Stimulated activated CD8-positive, alpha-beta memory T cell treated with anti-CD3 and anti-CD28 coated beads, Interleukin-4, amount 100 ng/mL, for 4 hours (primary cell): ENCODE measurements at places on chromosomes 1 and 21.

- no peak for DNase-seq
Observed at GRCh38 chr1:84298684-84299535, 2.6 kb upstream of the SAMD13 start.

DNA sequence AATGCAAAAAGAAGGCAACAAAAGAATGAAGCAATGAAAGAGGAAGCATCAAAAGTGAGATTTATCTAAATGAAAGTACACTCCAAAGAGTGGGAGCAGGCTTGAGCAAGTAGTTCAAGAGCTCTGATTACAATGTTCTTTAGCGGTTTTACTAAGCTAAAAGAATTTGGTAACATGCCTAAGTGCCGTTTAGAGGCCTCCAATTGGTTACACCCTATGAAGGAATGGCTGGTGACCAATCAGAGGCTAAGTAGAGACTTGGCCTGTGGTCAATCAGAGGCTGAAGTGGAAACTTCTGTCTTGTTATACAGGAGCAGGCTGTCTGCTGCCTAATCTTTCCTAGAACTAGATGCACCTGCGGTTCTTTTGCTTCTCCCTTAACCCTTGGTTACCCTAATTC is 59.1 kb downstream of the PTGFR start:
- no peak for DNase-seq

DNA sequence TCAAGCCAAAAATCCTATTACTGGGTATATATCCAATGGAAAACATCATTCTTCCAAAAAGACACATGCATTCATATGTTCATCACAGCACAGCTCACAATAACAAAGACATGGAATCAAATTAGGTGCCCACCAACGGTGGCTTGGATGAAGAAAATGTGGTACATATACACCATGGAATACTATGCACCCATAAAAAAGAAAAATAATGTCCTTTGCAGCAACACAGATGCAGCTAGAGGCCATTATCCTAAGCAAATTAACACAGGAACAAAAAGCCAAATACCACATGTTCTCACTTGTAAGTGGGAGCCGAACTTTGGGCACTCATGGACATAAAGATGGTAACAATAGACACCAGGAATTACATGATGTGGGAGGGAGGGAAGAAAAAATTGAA is 113.6 kb downstream of the MRPL39 start:
- no peak for DNase-seq

DNA sequence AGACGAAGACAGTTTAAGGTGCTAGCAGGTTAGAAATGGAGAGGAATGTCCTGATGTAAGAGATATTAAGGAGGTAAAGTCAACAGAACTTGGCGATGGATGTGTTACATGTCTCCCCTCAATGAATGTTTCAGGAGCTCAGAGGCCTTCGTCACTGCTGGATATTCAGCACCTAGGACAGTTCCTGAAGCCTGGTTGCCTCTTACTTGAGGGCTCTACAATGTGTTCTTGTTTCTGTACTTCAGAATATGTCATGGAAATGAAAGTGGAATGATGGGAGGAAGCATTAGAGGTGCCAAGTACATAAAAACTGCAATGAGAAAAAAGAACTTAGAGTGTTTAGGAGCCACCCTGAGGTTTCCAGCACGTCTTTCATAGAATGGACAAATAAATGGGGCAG is 17.7 kb downstream of the TNR start:
- DNase-seq = no peak

DNA sequence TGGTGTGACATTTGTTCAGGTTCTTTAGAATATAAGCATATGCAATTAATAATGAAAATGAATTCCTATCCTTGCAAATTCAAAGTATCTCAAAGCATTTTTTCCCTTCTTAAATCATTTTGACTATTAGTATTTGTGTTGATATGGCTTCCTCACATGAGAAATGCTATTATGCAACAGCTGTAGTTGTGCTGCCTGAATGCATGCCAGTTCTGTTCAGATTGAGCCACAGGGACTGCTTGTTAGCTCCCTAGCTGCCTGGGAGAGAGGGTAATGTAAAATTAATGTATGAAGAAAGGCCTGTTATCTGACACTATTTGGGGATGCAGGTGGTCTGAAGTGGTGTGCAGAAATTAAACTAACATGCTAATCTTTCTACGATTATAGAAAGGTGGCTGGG is 45.5 kb downstream of the CACHD1 start:
- DNase-seq = no peak

DNA sequence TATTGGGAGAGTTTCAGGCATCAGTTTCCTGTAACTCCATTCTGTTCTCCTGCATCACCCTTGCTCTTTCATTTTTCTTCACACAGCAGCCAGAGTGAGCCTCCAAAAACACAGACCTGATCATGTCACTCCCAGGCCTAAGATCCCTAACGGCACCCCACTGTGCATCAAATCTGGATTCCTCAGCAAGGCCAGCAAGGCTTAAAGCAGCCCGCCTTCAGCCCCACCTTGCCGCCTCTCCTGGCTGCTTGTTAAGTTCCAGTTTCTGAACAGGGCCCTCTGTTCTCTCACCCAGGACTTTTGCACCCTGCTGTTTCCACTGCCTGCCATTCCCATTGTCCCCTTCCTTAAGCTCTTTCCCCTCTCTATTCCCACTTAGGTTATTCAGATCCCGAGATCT is 29.3 kb downstream of the C1orf116 start:
- DNase-seq = no peak

GRCh38 chr1:82485591-82486369 is 685.0 kb downstream of the ADGRL2 start:
- no peak for DNase-seq

GRCh38 chr1:116775116-116775752 is 21.0 kb downstream of the CD2 start:
- no peak for DNase-seq

DNA sequence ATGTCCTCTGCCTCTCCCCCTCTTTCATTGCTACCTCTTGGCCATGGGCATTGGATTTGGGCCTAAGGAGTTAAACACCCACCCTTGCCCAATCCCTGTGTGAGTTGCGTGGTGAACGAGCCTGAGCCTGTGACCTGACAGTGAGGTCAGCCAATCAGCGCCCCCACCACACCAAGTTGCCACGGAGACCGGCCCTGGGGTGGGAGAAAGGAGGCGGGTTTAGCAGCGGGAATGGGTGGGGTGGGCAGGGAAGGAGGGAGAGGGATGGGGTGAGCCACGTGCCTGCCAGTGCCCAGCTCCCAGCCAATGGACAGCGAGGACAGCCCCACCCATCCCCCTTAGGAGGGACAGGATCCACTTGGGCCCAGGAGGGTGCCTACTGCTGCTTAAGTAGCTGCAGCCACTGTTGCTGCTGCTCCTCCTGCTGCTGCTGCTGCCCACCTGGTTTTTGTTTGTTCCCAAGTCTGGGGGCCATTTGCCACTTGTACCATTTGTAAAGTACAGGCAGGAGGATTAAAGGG is 9.5 kb downstream of the ZBTB7B start:
- DNase-seq = no peak

DNA sequence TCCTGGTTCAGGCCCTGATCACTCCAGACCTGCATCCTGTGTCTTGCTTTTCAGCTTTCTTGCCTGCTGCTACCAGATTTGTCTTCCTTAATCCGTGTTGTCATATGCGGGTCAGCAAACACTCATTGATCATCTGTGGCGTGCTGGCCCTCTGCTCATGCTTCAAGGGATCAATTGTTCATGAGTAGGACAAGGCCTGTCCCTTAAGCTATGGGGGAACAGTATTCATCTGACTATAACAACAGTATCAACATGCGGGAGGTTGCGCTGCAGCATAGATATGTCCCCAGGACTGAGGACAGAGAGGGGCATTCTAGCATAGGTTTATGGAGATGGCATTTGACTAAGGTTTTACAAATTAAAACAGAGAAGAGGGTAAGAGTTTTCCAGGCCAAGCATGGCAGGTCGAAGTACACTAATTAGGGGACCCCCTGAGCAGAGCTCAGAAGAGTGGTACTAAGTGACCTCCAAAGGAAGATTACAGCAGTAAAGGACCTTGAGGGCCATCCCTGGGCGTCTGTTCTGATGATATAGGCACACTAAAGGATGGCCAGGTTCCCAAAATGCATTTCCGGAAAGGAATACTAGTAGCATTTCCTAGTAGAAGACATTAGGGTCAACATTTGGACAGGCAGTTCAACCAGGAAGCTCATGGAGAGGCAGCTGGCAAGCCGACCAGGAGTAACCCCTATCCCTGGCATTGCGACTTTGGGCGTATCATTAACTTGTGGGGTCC is 811 bp upstream of the ZNF672 start:
- no peak for DNase-seq

- no peak for DNase-seq
Observed at GRCh38 chr1:184524248-184524647, 137.4 kb downstream of the C1orf21 start.

DNA sequence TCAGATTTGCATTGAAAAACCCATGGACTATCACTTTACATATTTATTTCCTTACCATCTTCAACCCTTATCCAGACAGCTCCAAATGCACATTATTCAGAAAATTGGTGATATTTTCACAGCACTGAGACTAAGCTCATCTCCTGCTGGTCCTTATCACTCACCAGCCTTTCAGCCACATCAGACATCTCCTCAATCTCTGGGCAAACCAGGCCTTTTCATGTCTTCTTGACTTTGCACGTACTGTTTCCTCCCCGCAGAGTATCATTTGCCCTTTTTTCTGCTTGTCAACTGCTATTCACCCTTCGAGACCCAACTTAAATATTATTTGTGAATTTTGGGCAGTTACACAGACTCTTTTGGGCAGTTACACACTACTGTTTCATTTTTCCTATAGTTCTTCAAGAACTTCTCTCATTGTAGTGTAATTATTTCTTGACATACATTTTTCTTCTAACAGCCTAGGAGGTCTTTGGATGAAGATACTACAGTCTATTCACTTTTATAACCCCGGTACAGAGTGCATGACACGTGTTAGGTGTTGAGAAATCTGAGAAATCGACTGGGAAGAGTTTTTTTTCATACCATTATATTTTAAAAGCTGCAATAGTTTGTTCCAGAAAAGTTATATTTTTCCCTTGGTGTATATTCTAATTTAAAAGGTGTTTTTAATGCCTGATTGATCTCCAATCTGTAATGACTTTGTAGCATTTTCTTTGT is 98.0 kb downstream of the FGGY start:
- DNase-seq = no peak

GRCh38 chr1:167782946-167783345 is 61.2 kb downstream of the MPZL1 start:
- no peak for DNase-seq

DNA sequence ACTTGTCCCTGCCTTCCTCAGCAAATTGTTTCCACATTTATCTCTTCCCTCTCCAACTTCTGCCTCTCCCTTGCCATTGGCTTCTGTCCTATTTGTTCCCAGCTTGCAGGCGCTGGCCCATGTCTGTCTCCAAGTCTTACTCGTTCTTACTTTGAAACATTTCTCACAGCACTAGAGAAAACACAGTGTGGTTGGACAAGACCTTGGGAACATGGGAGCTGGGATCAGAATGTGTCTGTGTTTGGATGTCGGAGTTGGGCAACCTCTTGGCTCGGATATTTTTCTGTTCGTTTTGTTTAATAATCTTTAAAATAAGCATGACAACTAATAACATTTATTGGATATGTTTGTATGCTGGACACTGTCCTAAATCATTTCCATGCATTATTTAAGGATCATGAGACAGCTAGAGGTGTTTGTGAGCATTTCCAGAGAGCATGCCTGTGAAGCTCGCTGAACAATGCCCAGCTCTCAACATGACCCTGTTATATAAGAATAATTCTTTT is 5.9 kb upstream of the BRWD1 start:
- DNase-seq = no peak

GRCh38 chr1:116401646-116402176 is 28.7 kb downstream of the ATP1A1 start:
- no peak for DNase-seq

- DNase-seq = no peak
Observed at GRCh38 chr1:233293556-233294446, 1.7 kb downstream of the PCNX2 start.

GRCh38 chr1:93738075-93738622 is 56.5 kb upstream of the BCAR3 start:
- no peak for DNase-seq

DNA sequence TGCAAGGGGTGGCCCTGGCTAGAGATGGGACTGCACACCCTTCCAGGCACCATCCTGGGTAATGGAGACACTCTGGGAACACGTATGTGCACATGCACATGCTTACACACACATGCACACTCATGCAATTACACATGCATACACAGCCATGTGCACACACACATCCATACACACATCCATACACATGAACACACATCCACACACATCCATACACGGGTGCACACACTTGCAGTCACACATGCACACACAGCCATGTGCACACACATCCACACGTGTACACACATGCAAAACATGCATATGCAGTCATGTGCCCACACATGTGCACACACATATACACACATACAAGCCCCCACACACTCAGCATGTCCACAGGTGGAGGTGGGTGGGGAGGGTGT is 22.3 kb upstream of the POFUT2 start:
- DNase-seq = no peak

DNA sequence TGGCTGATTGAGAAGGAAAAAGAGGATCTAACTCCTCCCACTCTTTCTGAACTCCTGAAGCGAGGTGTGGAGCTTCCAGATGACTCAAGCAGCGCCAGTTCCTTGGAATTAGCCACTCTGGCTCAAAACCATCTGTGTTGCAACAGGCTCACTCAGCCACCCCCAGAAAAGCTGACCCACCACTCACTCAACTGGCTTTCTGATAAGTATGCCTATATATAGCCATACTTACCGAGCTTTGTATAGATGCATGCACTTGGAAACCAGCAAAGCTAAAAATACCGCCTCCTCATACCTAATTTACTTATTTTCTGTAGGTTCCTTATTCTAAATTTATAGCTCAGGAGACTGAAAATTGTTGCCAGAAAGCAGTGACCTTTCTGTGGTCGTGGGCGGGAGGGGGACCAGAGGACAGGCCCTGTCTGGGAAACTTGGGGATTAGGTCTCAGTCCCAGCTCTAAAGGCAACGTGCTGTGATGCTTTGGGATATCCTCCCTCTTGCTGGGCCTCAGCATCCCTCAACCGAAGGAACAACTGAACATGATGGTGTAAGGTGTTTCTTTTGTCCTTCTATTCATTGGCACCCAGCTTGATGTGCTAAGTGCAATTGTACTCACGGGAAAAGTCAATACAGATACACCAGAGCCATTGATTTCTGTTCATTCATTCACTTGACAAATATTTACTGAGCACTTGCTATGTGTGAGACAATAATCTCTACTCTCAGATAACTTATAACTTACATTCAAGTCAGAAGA is 65.7 kb downstream of the NENF start:
- no peak for DNase-seq

DNA sequence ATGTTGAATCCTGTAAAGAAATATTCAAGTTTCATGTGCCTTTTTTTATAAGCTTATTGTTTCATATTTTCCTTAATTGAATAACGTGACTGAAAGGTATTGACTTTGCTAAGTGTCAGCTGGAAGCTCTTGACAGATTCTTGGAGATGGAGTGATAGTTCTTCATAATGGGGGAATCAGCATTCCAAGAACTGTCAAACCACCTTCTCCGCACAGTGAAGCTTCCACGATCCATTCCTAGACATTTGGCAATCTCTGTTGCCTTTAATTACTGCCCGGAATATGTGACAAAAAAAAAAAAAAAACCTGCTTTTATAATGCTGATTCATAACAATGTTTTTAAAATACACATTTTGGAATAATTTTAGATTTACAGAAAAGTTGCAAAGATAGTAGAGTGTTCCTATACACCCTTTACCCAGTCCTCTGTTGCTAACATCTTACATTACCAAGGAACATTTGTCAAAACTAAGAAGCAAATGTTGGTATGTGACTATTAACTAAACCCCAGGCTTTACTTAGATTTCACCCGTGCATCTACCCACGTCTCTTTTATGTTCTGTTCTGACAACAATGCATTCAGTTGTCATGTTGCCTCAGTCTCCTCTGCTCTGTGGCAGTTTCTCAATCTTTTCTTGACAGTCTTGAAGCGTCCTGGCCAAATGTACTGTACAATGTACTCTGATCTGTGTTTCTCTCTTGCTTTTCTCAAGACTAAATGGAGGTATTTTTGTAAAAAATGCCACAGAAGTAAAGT is 674.1 kb downstream of the SMYD3 start:
- DNase-seq = no peak
